ENCODE measurements at places on chromosomes 4 and X.

- no peak for DNase-seq
Observed at GRCh38 chr4:84661191-84661939, 78.4 kb downstream of the CDS1 start.

DNA sequence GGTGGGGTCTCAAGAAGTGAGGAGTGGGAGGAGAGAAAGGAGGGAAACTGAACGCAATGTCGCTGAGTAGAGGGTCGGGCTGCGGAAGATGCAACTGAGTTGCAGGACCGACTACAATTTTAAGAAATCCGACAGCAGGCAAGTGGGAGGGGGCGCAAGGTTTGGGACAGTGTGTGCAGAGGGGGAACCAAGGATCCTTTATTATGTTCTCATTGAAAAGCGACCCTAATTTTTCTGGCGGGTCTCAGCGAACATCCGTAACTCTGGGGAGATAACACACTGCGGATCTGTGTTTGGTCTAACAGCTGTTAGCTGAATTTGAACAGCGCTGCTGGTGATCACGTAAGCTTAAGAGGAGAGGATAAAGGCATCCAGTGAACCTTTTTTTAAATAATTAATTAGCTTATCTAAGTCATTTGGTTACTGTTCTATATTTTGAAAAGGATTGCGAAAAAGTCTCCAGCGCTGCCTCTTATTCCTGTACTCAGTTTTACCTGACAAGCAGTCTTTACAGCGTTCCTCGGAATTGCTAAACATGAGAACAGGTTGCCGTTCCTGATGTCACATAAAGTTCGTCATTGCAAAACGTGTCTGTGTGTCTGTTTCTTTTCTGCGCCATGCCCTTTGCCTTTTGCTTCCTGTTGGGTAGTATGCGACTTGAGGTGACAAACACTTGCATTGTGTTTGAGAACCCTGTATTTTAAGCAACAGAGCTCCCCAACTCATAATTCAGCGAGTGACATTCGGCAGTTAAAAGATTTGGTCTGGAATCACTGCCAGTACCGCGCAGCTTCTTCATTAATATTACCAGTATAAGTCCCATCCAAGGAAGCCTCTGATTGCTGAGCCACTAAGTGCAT is 1.3 kb downstream of the HTR2C start:
- no peak for DNase-seq

DNA sequence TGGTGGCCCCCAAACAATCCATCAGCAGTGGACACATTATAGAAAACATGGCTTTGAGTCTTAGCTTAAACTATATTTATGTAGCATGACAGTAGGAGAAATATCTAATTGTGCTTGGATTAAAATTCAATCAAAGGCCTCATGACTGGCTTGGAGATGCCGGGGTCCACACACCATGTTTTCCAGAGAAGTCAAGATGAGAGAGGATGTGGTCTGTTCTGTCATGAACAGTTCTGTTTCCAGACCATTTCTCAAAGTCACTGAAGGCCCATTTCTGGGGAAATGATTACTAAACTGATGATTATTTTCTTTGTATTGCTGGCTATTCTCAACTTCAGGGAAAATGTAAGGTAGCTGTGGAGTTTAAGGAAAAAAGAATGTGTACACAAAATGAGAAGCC is 76.3 kb downstream of the C4orf51 start:
- DNase-seq, result no peak

DNA sequence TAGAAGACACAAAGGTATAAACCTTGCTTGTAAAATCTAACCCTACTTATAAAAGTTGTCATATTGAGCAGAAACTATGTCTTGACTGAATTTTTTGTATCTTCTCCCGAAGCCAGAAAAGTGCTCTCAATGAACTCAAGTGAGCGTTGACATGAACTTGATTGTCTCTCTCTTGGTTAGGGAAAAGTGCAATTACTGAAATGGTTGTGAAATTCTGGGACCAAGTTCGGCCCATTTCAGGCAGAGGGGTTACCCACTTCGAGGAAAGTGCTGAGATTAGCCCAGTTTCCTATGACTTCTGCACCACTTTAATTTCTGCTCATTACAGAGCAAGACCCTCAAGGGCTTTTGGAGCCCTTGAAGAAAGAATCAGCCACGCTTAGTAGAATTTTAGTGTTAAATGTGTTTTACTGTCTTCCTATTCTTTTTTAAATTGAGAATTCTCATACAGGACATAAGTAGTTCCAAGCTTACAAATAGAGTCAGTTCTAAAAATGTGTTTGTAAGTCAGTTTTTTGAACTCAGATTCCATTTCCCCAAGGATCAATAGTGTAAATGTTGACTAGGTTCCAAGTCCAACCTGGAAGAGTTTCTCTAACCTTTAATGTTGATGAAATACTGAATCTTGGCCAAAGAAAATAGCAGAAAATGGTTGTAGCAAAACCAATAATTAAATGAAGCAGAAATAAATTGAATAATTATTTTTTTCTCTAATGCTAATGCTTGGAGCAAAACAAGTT is 125.7 kb upstream of the ACSL4 start:
- DNase-seq, result no peak

- no peak for DNase-seq
Observed at GRCh38 chr4:173009129-173009823, 159.3 kb upstream of the GALNT7 start.

- DNase-seq, result no peak
Observed at GRCh38 chr4:15194520-15194919, 192.2 kb downstream of the CPEB2 start.

- no peak for DNase-seq
Observed at GRCh38 chr4:98838531-98838930, 90.4 kb downstream of the EIF4E start.

- no peak for DNase-seq
Observed at GRCh38 chr4:41258783-41259182, 2.1 kb downstream of the UCHL1 start.

DNA sequence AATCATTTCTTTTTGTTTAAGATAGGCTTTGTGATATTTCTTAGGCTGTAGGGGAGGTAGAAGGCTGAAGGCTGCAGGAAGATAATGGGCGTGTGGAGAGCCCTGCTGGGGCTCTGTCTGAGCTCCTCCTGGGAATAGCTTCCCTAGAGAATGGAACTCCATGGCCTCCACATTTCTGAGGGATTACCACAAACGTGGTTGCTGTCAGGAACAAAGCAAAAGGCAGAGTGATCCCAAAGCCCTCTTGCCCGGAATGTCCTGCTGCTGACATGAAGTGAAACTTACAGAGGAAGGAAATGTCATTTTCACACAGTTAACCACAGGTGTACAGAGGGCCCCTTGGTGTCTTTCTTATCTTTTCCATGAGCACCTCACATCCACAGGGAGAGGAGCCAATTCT is 89.3 kb downstream of the DDIT4L start:
- no peak for DNase-seq

DNA sequence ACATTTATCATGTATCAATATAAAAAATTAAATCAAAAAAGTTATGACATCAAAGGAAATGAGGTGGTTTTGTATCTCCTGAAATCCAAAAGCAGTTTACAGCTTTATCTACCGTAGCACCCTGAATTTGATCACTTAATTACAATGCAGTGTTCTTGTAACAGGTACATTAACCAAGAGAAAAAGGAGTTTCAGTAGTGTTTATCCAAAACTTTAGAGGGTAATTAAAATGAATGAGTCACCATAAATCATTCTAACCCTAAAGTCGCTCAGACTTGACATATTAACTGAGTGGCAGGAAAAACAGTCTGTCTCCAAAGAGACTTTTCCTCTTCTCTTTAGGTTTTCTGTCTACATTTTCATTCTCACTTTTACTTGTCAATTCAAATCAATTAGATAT is 907.6 kb upstream of the EPHA5 start:
- DNase-seq, result no peak

DNA sequence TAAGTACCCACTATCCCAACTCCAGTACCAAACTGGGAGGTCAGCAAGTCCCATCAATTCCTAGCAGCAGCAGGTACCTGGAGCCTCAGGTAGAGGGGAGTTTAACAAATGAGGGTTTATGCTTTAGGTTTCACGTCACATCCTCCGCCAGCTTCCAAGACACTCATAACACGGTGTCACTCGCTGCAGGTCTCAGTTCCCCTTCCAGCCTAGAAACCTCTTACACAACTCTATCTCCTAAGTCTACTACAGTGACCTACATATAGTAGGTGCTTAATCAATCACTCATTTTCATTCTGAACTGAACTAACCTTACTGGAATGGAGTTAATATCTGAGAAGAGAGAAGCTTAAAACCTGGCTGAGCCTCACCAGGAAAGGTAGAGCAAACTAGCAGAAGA is 96.0 kb downstream of the EFHC2 start:
- DNase-seq, result no peak

GRCh38 chr4:68129793-68130192 is at the start of gene TMPRSS11F:
TSS of gene TMPRSS11F (minus strand) at chr4:68129869. CDS start at chr4:68129820, 49 bp downstream.
- no peak for DNase-seq

GRCh38 chr4:31390849-31391248 is 670.7 kb downstream of the PCDH7 start:
- no peak for DNase-seq

DNA sequence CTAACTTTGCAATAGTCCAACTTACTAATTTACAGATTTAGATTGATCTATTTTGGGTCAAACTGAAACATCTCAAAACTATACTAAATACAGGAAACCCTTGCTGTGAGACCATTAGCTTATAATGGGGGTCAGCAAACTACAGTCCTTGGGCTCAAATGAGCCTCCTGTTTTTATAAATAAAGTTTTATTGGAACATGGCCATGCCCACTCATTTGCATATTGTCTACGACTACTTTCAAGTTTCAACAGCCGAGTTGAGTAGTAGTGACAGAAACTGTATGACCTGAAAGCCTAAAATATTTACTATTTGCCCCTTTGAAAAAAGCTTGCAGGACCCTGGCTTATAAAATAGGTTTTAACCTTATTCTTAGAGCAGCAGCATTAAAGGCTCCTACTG is 92.4 kb downstream of the C4orf51 start:
- DNase-seq, result no peak

- no peak for DNase-seq
Observed at GRCh38 chr4:184007891-184008290, 102.8 kb downstream of the STOX2 start.

DNA sequence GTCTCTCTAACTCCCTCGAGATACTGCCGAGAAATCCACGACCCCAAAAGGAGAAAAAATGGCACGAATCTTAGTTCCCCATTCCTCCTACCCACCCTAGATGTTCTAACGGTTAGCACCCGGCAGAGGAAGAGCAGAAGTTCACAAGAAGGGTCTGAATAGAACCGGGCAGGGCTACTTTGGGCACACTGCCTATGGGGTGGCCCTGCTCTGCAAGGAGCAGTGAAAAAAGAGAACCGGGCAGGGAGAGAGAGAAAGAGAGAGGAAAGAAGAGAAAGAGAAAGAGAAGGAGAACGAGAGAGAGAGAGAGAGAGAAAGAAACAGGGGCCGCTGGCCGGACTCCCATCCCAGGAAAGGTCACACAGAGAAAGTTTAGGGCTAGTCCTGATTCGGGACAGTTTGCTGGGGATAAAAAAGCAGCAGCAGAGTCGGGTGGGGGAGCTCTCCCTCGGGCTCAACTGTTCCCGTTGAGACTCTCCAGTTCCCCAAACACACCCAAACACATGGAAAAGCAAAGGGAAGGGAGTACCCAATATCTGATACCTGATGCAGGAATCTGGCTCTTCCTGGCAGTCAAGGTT is 468 bp downstream of the GLA start:
- DNase-seq, result no peak

GRCh38 chr4:45043911-45044310 is 317.6 kb upstream of the GNPDA2 start:
- no peak for DNase-seq

- DNase-seq, result no peak
Observed at GRCh38 chr4:58649226-58649625, 1539.0 kb upstream of the IGFBP7 start.

DNA sequence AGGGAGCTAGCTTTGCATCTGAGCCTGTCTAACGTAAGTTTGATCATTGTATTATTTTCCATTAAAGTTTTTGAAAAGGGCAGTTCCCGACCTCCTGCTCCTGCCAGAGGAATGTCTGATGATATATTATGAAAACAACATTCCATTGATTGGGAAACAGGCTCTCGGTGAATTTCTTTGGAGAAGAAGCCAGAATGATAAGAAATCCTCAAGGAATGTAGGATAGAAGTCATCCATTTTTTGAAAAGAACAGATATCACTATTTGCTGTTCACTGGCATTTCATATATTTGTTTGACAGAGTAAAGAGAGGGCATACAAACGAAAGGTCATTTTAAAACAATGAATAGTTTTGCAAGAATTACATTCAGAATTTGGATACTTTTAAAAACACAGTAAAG is 781.0 kb upstream of the HTR2C start:
- DNase-seq, result no peak

- DNase-seq, result no peak
Observed at GRCh38 chrX:42996861-42997260, 218.9 kb upstream of the PPP1R2C start.

DNA sequence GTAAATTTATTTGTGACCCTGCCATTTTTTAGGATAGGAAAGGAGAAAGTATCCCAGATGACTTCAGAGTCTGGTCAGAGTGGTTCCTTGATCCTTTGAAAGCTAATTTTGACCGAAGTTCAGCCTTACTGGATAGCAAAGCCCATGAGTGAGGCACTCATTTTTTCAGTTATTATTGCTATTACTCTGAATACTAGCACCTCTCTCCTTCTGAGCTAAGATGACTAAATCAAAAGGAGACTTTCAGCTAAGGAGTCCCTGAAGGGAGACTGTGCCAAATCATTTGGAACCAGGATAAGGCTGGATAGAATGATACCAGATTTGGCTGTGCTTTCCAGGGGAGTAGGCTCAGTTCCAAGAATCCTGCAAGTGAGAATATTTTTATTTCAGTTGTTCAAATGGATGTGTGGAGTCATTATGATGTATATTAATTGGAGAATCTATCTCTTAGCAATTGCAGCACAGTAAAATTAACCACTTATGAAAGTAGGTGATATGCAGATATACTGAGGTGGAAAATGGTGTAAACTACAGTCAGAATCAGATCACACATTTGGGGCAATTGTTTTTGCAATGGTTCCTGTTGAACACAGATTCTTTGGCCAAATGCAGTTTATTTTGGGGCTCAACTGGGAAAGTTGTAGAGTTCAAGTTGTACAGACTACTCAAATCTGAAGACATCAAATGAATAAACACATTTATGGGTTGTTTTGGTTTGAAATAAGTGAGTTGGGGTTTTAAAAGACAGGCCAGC is 1.2 kb downstream of the P2RY10 start:
- no peak for DNase-seq

DNA sequence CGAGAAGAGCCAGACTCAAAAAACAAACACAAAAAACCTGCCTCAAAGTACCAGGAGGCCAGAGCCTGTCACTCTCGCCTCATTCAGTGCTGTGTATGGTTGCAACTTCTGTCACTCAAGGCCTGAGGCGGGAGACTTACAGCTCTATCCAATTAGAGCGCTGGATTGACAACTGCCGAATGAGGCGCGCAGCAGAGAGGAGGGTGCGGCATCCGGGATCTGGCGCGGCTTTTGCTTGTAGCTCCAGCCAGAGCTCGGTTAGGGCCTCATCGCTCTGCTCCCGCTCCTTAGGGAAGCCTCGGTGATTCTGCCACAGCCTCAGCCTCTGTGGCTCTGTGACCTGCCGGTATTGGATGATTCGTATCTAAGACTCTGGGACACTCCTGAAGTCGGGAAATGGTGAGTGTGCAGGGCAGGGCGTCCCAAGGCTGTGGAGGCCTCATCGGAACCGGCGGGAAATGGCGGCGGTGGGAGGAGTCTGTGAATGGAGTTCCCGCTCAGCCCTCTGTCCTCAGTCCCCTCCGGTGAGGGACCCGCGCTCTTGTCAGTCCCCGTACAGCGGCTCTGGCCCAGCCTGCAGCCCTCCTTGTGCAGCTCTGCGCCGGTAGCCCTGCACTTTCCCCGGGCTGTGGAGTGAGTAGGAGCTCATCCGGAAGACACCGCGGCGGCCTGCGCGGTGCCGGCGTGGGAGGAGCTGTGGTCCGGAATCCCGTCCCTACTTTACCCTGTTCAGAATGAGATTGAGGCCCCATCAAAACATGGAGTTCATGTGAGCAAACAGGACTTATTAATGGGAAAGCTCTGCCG is at the start of gene ZNF718:
ZNF718 (plus strand) TSS at position 227 of the 807 bp plus-strand sequence; CDS start at position 397, 170 bp downstream.
- DNase-seq, result peak; percentile 82

All from activated CD4-positive, alpha-beta T cell treated with anti-CD3 and anti-CD28 coated beads, Interleukin-2, amount 50 U/mL, for 4 hours (primary cell).